ENCODE measurements at places on chromosomes 12 and 14. TPM values are rescaled to one million over a fixed set of nuclear protein-coding genes. Genes with fewer than 3 reads are reported as not detected.
A peak's percentile ranks its signal among the peaks of the same experiment; 100 is the strongest.

- H3K4me1 ChIP-seq, result no peaks in the 10 kb centered on the region
Measured at GRCh38 chr14:105142651-105143450, 25.7 kb downstream of the JAG2 start.

DNA sequence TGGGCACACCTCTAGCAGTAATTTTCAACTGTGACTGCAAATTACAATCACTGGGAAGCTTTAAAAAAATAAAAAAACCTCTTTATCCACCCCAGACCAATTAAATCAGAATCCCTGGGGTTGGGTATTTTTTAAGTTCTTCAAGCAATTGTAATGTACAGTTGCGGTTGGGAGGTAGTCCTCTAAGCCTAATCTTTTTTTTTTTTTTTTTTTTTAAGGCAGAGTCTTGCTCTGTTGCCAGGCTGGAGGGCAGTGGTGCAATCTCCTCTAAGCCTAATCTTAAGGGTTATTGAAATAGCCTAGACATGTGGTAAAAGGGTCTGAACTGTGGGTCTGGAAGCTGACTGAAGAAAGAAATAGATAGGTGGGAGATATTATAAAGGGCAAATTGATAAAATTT is 230.5 kb downstream of the AKAP6 start:
- no peak for DNase-seq
- H3K36me3 ChIP-seq, result no peaks in the 10 kb centered on the region
- H3K4me3 ChIP-seq, result no peak overlapping the region
- H3K27me3 ChIP-seq, result no peaks in the 10 kb centered on the region
- H3K27ac ChIP-seq, result no peak overlapping the region

DNA sequence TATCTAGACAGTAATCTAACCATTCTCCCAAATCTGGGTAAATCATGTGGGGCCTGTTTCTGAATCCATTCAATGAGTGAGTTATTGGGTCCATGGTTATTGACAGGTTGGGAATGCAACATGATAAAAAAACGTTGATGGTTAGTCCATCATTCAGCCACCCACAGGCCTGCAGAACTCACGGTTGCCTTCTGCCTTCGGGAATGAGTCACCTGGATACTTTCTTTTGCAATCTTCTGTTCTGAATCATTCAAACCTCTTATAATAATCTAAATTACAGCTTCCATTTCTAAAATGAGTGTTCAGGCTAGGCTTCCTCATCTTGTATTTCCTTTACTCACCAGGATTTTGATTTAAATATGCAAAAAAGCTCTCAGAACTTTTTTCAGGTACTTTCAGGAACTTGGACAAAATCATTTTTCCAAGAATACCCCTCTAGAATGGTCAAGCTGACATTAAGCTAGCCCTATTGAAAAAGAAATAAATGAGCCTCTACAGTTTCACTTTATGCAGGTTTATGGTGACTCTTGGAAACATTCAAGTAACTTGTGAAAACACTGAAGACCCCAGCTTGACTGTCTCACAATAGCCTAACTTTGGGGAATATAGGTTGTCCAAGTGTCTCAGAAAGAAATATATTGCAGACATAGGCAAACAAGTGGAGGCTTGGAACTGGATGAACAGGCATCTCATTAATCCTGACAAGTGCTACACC is 94.4 kb downstream of the KCNK10 start:
- no peak overlapping the region for H3K4me3 ChIP-seq
- H3K4me1 ChIP-seq, result no peaks in the 10 kb centered on the region
- H3K27ac ChIP-seq, result no peak overlapping the region
- no peak for DNase-seq

- H3K36me3 ChIP-seq, result no peaks in the 10 kb centered on the region
- no peaks in the 10 kb centered on the region for H3K4me1 ChIP-seq
- no peak overlapping the region for H3K4me3 ChIP-seq
- no peak for DNase-seq
Measured at GRCh38 chr14:97771340-97772045, 974.3 kb downstream of the VRK1 start.

- no peak overlapping the region for H3K27ac ChIP-seq
- peak; percentile 56 for DNase-seq
- no peak overlapping the region for H3K4me3 ChIP-seq
Measured at GRCh38 chr12:77299910-77300669, 234.7 kb upstream of the E2F7 start.

- H3K4me3 ChIP-seq, result no peak overlapping the region
- H3K27me3 ChIP-seq, result no peaks in the 10 kb centered on the region
- DNase-seq, result no peak
- H3K36me3 ChIP-seq, result no peaks in the 10 kb centered on the region
Measured at GRCh38 chr14:22433069-22433468, 156.0 kb downstream of the DAD1 start.

GRCh38 chr14:61653507-61653906 is 41.8 kb upstream of the HIF1A start:
- no peak overlapping the region for H3K27ac ChIP-seq
- no peak overlapping the region for H3K4me3 ChIP-seq
- no peaks in the 10 kb centered on the region for H3K4me1 ChIP-seq
- H3K27me3 ChIP-seq, result no peaks in the 10 kb centered on the region
- H3K36me3 ChIP-seq, result no peaks in the 10 kb centered on the region
- DNase-seq, result no peak

GRCh38 chr14:23562822-23563472 is 4.6 kb downstream of the AP1G2 start:
- no peaks in the 10 kb centered on the region for H3K27me3 ChIP-seq
- no peaks in the 10 kb centered on the region for H3K36me3 ChIP-seq
- no peak overlapping the region for H3K27ac ChIP-seq
- no peak overlapping the region for H3K4me3 ChIP-seq
- DNase-seq, result no peak
- no peaks in the 10 kb centered on the region for H3K4me1 ChIP-seq

DNA sequence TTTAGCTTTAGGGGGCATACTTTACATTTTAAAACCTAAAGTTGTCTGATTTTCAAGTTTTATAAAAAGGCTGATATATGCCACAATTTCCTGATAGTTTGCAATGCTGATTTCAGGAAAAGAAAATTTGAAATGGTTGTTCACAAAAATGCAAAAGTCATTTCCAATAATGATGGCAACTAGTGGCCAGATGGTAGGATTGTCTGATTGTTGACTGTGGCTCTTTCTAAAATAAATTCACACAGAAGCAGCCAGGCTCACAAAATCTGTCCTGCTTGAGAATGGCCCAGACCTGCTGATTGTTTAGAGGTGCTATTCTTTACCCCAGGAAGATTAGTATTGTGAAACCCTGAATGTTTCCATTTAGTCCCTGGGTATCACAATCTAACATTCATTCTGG is 220.3 kb downstream of the NELL2 start:
- no peak overlapping the region for H3K27ac ChIP-seq
- no peak overlapping the region for H3K4me3 ChIP-seq
- DNase-seq, result no peak
- H3K36me3 ChIP-seq, result no peaks in the 10 kb centered on the region
- H3K27me3 ChIP-seq, result no peaks in the 10 kb centered on the region

GRCh38 chr14:102768223-102769048 is 8.8 kb upstream of the TRAF3 start:
- no peak for DNase-seq
- no peak overlapping the region for H3K4me3 ChIP-seq
- H3K27me3 ChIP-seq, result no peaks in the 10 kb centered on the region
- no peak overlapping the region for H3K27ac ChIP-seq

GRCh38 chr14:24215495-24216344 is at the start of gene MDP1:
Gene MDP1 (minus strand): TSS chr14:24216066. CDS start chr14:24215955, 111 bp downstream.
- peak within 1 kb of the TSS; percentile 74 for H3K4me3 ChIP-seq
- peaks cover 9% of the 10 kb centered on the region for H3K4me1 ChIP-seq
- H3K27me3 ChIP-seq, result no peaks in the 10 kb centered on the region
- H3K36me3 ChIP-seq, result peaks cover 5% of the 10 kb centered on the region

DNA sequence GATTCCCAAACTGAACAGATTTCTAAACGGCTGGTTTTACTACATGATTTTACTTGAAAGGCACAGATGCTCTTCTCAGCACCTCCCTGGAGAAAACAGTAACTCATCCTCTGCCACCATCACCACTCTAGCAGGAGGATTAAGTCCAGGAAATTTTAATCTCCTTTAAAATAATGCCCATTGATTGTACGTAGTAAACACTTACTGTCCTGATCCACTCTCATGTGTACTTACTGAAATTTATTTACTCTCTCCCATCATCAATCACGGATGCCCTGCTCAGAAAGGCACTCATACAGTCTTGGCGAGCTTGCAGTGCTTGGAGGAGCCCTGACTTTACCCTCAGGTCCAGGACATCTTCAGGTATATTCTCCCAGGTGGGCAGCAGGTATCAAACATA is 239.8 kb upstream of the EGLN3 start:
- H3K4me3 ChIP-seq, result no peak overlapping the region
- no peaks in the 10 kb centered on the region for H3K27me3 ChIP-seq
- H3K36me3 ChIP-seq, result no peaks in the 10 kb centered on the region
- H3K27ac ChIP-seq, result no peak overlapping the region
- H3K4me1 ChIP-seq, result no peaks in the 10 kb centered on the region

DNA sequence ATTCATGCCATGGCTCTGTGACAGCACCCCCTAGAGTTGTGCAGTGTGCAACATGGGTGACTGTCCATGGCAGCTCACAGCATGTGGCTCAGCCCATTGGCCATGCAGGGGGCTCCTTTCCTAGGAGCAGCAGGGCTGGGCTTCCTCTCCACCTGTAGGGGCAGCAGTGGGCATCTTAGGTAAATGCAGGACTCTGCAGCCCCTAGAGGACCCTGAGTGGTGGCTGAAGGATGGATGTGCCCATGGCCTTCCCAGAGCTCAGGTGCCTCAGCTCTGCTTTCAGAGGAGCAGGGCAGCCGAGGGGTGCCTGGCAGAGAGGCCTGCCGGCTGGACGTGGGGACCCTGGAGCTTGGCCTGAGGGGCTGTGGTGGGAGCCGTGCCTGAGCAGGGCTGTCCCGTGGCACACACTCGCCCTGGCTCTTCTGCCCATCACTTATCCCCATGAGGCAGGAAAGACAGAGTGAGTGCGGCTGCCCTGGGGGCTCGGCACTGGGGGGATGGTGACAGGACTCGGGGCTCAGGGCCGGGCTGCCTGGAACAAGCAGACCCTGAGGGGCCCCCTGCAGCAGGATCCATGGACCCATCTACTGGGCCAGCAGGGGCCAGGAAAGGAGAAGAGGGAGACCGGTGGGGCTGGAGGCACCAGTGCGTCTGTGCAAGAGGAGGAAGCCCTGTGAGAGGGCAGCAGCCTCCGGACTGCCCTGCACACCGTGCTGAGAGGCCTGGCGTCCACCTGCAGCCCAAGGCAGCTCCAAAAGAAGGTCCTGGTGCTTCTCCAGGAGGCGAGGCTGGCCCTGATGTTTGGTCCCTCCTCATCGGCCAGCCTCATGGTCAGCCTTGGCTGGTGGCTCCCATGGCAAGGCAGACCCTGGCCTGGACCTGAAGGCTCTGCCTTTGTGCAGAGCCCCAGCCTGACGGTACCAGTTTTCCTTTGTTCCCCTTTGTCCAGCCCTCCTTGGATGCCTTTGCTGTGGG is 7.6 kb downstream of the ADSS1 start:
- no peaks in the 10 kb centered on the region for H3K27me3 ChIP-seq
- H3K36me3 ChIP-seq, result no peaks in the 10 kb centered on the region
- no peak overlapping the region for H3K27ac ChIP-seq
- H3K4me1 ChIP-seq, result no peaks in the 10 kb centered on the region
- H3K4me3 ChIP-seq, result no peak overlapping the region
- DNase-seq, result no peak

DNA sequence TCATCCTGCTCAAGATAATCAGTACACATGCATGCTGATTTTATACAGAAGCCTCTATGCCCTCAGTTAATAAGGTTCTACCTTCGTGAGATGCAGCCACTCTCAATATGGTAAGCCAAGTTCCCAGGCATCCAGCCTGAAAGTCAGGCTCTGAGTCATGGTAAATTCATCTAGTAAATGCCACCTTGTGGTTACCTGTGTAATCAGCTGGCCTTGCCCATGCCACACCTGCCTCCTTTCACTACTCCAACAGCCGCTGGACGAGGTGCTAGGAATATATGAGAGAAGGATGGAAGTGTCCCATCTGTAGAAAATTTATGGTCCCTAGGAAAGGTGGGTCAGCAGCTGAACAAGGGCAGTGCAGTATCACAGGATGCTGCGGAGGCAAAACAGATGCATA is 207.3 kb downstream of the SSPN start:
- H3K27me3 ChIP-seq, result no peaks in the 10 kb centered on the region
- peak; percentile 5 for DNase-seq
- H3K4me3 ChIP-seq, result no peak overlapping the region
- no peak overlapping the region for H3K27ac ChIP-seq
- no peaks in the 10 kb centered on the region for H3K4me1 ChIP-seq
- H3K36me3 ChIP-seq, result no peaks in the 10 kb centered on the region

- H3K4me1 ChIP-seq, result no peaks in the 10 kb centered on the region
- no peaks in the 10 kb centered on the region for H3K36me3 ChIP-seq
- H3K27me3 ChIP-seq, result no peaks in the 10 kb centered on the region
- no peak overlapping the region for H3K4me3 ChIP-seq
Measured at GRCh38 chr14:51059032-51059431, 35.9 kb downstream of the TRIM9 start.

DNA sequence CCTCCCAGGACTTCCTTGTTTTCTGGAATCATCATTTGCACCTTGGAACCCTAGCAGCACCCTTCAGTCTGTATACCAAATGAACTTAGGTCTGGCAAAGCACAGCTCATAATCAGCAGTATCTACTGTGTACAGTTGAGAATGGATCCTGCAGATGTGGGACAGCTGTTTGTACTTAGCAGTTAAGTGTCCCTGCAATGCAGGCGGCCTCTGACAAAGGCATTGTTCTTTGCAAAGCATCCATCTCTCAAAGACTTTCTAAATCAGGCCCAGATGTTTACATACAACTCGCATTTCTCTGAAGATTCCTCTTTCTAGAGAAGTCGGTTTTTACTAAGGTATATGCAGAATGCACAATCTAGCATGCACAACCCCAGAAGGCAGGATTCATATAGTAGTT is 170.5 kb upstream of the RBM19 start:
- no peaks in the 10 kb centered on the region for H3K27me3 ChIP-seq
- no peak overlapping the region for H3K27ac ChIP-seq
- H3K4me3 ChIP-seq, result no peak overlapping the region
- no peak for DNase-seq

DNA sequence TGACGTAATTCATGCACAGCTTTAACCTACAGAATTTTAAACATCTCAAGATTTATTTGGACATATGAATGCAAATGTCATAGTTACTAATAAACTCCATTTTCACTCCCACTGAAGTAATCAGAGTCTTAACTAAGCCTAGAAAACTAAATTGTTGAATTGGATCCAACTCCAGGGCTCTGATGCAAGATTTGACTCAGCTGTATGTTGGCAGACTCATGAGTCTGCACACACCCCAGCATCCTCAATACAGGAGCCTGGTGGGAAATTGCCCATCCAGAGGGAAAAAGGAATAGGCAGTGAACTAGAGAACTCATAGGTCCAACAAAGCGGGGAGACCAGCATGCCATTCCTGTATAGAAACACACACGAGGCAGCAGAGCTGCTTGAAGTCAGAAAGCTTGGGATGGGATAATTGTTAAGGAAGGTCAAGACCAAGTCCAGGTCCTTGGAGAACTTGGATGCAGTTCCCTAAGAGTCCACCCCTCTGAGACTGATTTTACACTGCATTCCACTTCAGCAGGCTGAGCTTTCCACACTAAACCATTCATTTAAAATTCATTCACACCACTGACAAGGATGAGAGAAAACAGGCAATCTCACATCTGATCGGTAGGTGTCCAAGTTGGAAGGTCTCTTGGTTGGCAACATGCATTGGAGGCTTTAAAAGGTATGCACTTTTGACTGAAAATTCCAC is 14.4 kb downstream of the TMTC1 start:
- H3K27me3 ChIP-seq, result no peaks in the 10 kb centered on the region
- H3K4me1 ChIP-seq, result no peaks in the 10 kb centered on the region
- no peak overlapping the region for H3K27ac ChIP-seq
- H3K4me3 ChIP-seq, result no peak overlapping the region
- no peaks in the 10 kb centered on the region for H3K36me3 ChIP-seq
- DNase-seq, result no peak

The FAM177A1 gene
- total RNA-seq, result 46.7 TPM

The KRT6C gene
- not detected for total RNA-seq

The IRAK3 gene
- 2.4 TPM for total RNA-seq

The AKAP3 gene
- total RNA-seq, result 0.26 TPM

The RBP5 gene
- not detected for total RNA-seq

The TPH2 gene
- not detected for total RNA-seq

The SCN8A gene
- 8.6 TPM for total RNA-seq

Measured in Panc1 (cell line).